Activated CD4-positive, alpha-beta memory T cell treated with anti-CD3 and anti-CD28 coated beads, Interleukin-2, amount 10 ng/mL, durations not matched to agents 7 days and 5 days (primary cell): ENCODE measurements at places on chromosomes 2 and 18.

DNA sequence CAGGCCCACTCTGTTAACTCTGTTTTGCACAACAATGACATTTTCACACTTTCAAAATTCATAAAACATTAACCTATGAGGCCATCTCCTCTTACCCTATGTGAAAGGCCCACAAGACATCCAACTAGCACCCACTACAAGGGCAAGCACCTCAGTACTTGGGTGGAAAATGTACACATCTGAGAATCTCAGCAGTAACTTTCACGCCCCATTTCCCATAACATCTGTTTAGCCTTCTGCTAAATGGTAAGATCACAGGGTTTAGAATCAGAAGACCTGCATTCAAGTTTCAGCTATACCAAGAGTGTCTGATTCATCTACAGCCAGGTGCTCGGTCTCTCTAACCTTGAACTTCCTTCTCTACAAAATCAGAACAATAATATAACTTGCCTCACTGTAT, 89.2 kb downstream of the SP100 start:
- no peak for DNase-seq

DNA sequence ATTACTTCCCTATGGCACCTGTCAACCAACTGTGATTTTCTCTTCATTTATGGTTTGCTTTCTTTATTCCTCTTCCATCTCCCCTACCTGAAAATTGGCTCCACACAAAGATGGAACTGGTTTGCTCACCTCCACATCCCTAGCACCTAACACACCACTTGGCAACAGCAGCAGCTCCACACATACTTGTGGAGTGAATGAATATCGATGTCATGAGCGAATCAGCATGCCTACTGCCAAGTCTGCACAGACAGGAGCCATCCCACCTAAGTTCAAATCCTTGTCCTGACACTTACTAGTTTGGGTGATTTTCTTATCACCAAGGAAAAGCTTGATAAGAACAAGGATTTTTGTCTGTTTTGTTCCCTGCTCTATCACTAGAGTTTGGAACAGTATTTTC, 191.4 kb upstream of the TMEM200C start:
- DNase-seq = no peak

DNA sequence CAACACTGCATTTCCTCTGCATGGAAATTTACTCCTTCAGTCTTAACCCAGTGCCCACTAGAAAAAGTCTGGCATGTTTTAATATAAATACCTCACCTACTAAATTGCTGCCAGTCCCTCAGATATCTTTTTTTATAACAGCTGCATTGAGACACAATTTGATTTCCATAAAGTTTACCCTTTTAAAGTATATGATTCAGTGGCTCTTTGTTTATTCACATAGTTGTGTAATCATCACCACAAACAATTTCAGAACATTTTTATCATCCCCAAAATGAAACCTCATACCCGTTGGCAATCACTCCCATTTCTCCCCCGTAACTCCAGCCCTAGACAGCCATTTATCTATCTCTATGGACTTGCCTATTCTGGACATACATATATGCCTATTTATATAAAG, 17.0 kb upstream of the FRZB start:
- no peak for DNase-seq

- no peak for DNase-seq
Observed at GRCh38 chr2:72423756-72424155, 276.1 kb upstream of the CYP26B1 start.

GRCh38 chr2:28094739-28095138, 204.2 kb downstream of the BABAM2 start:
- DNase-seq = no peak

GRCh38 chr2:181677912-181678586, 2.3 kb downstream of the NEUROD1 start:
- peak; percentile 69 for DNase-seq

- no peak for DNase-seq
Observed at GRCh38 chr18:37334631-37335408, 230.8 kb downstream of the CELF4 start.

GRCh38 chr18:47077111-47077510, 41.7 kb upstream of the ELOA2 start:
- DNase-seq = no peak

DNA sequence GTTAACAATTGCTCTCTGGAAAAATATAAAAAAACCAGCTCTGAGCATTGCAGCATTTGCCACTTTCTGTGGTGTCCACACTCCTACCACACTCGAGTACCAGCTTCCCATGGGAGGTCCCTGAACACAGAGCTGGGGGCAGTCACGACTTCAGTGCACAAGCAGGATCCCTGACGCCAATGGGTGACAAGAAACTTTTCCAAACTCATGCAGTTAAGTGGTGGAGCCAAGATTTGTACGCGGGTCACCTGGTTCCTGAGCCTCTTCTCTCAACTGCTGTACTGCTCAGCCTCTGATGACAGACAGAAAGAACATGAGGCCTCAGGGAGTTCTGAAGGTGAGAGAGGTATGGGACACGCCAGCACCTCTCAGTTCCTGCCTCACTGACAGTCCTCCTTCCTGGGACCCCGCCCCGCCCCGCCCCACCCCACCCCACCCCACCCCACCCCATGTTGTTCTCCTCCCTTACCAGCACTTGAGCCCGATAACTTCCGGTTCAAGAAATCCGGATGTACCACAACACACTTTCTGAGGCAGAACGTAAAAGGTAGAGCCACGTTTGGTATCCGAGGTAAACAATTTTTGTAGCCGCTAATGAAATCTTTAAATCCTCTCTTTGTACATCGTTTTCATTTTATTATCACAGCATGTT, 287.6 kb downstream of the MYCN start:
- DNase-seq = no peak

DNA sequence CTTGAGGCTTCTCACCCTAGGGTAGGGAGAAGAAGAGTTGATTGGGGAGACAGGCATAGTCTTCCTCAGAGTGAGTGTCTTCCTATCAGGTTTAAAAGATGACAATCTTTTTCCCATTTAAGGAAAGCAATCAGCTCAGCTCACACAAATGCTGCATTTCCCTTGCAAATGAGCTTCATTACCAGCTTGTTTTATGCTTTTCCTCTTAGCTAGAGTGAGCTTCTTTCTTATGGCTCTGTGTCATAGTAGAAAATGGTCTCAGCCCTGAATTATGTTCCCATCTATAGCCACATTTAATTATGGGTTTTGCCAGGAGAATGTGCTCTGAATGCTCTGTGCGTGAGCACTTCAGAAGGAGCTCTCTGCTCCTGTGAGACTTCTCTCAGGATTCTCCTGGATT, 112.8 kb upstream of the NCK2 start:
- DNase-seq = no peak

DNA sequence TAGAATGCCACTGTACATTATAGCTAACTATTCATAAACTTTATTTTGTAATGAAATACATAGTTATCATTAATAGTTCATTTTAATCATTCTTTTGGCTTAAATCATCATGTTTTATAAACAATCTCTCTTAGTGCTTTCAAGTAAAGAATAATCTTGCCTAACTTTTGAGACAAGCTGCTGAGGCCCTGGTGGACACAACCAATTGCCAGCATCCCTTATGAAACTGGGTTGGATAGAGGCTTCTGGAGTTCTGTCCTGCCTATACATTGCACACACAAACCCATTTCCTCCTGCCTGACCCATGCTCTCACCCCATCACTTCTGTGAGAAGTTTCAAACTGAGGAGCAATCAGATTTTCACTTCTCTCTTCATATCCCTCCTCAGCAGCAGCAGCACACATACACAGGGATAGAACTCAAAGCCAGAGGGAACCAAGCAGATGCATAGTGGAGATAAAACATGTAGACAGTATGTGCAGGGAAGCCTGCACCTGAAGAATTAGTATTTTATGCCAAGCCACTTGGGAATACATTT, 450.0 kb upstream of the SLC14A2 start:
- DNase-seq = no peak

GRCh38 chr2:195021711-195022507, 635.1 kb upstream of the SLC39A10 start:
- DNase-seq = no peak

DNA sequence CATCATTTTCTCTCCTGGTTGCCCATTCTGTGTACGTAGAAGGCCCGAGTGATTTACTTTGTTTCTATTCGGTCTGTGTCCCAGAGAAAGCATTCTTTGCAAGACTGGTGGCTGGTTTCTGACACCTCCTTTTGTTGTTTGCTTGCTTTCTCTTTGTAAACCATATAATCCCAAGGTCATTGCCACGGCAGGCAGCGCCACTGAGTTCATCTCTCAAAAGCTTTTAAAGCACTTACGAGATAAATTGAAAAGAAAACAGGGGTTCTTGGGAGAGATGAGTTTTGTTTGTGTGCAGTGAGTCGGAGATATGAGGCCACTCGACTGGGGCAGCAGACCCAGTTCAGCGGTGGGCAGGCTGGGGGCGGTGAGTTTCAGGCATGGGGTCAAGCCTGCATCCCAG, 137.6 kb downstream of the NCK2 start:
- DNase-seq = no peak

GRCh38 chr18:44747157-44747556, 66.5 kb downstream of the SETBP1 start:
- DNase-seq = no peak

GRCh38 chr2:3179208-3179607, 198.4 kb downstream of the EIPR1 start:
- no peak for DNase-seq
